ENCODE measurements at places on chromosomes 3 and 15. TPM values are rescaled to one million over a fixed set of nuclear protein-coding genes. Genes with fewer than 3 reads are reported as not detected.

GRCh38 chr3:41116851-41117250 is 82.5 kb upstream of the CTNNB1 start:
- H3K4me3 ChIP-seq = no peak overlapping the region
- peaks cover 11% of the 10 kb centered on the region for H3K4me1 ChIP-seq

GRCh38 chr3:143266927-143267326 is 147.4 kb downstream of the CHST2 start:
- no peak overlapping the region for H3K4me3 ChIP-seq
- H3K36me3 ChIP-seq = no peaks in the 10 kb centered on the region
- H3K4me1 ChIP-seq = no peaks in the 10 kb centered on the region
- H3K27me3 ChIP-seq = no peaks in the 10 kb centered on the region
- no peak for DNase-seq
- H3K27ac ChIP-seq = no peak overlapping the region

DNA sequence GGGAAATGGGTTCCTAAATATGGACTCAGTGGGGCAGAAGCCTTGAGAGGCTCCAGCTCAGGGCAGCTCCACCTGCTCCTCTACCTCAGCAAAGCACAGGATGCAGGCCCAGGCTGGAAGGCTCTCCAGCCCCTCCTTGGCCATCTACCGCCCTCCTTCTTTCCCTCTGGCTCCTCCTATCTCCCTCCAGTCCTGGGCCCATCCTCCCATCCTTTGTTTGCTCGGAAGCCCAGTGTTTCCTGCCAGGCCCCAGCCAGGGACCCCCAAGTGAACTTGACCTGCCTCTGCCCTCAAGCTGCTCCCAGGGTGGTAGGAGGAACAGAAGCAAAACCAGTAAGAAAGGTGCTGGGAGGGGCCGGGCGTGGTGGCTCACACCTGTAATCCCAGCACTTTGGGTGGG is 20.1 kb downstream of the MAPKAPK3 start:
- no peak overlapping the region for H3K27ac ChIP-seq
- no peak for DNase-seq
- H3K36me3 ChIP-seq = peaks cover 27% of the 10 kb centered on the region
- 0 out of 3 replicates have a peak, but pooled peaks cover 6% of the 10 kb centered on the region for H3K4me1 ChIP-seq
- H3K4me3 ChIP-seq = no peak overlapping the region
- H3K27me3 ChIP-seq = no peaks in the 10 kb centered on the region

- H3K36me3 ChIP-seq = no peaks in the 10 kb centered on the region
- H3K4me3 ChIP-seq = no peak overlapping the region
- H3K4me1 ChIP-seq = no peaks in the 10 kb centered on the region
- DNase-seq = no peak
Observed at GRCh38 chr3:98504539-98504938, 7.1 kb downstream of the OR5K2 start.

GRCh38 chr15:40927873-40928806 is 1.0 kb upstream of the DLL4 start:
- peak; percentile 78 for DNase-seq
- no peaks in the 10 kb centered on the region for H3K27me3 ChIP-seq
- H3K36me3 ChIP-seq = no peaks in the 10 kb centered on the region

DNA sequence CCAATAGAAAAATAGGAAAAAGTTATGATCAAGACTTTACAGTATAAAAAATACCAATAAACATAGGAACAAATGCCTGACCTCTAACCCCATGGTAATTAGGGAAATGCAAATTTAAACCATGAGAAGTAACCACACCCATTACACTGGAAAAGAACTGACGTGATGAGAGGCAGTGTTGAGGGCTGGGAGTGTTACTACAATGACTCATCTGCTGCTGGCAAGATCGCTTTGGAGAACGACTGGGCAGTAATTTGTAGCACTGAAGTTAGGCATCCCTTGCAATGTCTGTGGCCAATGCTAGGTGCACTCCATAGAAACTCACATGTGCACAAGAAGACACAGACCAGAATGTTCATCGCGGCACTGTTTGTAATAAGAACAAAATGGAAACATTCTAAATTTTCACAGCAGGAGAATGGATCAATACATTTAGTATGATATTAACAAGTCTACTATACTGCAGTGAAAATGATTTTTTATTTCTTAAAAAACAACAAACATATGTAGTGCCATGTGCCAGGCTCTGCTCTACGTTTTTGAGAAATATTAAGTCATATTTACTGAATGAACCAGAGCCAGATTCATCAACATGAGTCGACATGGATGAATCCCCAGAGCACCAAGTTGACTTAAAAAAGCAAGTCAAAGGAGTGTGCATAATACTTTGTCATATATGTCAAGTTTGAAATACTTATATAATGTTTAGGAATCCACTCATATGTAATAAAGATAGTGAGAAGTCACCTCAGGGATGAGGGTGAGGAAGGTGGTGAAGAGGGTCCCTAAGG is 37.6 kb upstream of the EPHB3 start:
- H3K27me3 ChIP-seq = peaks cover 27% of the 10 kb centered on the region
- H3K27ac ChIP-seq = no peak overlapping the region
- H3K4me1 ChIP-seq = no peaks in the 10 kb centered on the region
- H3K36me3 ChIP-seq = no peaks in the 10 kb centered on the region
- DNase-seq = peak; percentile 26

- no peaks in the 10 kb centered on the region for H3K36me3 ChIP-seq
- DNase-seq = no peak
- H3K27ac ChIP-seq = no peak overlapping the region
- peaks cover 10% of the 10 kb centered on the region for H3K27me3 ChIP-seq
Observed at GRCh38 chr15:62444104-62445022, 279.3 kb upstream of the C2CD4B start.

DNA sequence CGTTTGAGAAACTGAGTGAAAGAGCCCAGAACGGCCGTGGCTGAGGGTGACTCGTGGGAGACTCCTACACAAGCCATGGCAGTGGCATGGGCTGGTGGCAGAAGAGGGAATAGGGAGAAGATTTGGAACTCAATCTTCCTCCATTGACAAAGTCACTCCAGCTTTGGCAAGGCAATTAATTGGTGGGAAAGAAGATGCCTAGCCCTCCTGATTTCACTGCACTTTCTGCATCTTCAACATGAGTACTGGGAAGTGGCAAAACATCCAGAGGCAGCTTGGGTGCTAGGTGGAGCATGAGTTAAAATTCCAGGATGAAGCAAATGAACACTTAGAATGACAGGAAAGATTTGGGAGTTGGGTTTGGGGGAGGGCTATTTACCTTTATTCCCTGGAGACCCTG is 1.4 kb upstream of the TGFBR2 start:
- no peaks in the 10 kb centered on the region for H3K27me3 ChIP-seq
- no peak overlapping the region for H3K27ac ChIP-seq
- no peaks in the 10 kb centered on the region for H3K36me3 ChIP-seq
- DNase-seq = no peak
- H3K4me1 ChIP-seq = peaks cover 10% of the 10 kb centered on the region
- no peak overlapping the region for H3K4me3 ChIP-seq

- no peak overlapping the region for H3K27ac ChIP-seq
- no peaks in the 10 kb centered on the region for H3K27me3 ChIP-seq
- H3K36me3 ChIP-seq = peaks cover 6% of the 10 kb centered on the region
- no peak for DNase-seq
- H3K4me3 ChIP-seq = no peak overlapping the region
Observed at GRCh38 chr15:63067976-63068743, 25.6 kb downstream of the TPM1 start.

GRCh38 chr3:100966807-100967206 is 26.4 kb downstream of the ABI3BP start:
- DNase-seq = no peak
- H3K27me3 ChIP-seq = no peaks in the 10 kb centered on the region
- no peaks in the 10 kb centered on the region for H3K36me3 ChIP-seq
- H3K4me1 ChIP-seq = no peaks in the 10 kb centered on the region
- no peak overlapping the region for H3K27ac ChIP-seq
- H3K4me3 ChIP-seq = no peak overlapping the region

- no peak overlapping the region for H3K27ac ChIP-seq
- no peaks in the 10 kb centered on the region for H3K36me3 ChIP-seq
- H3K4me3 ChIP-seq = no peak overlapping the region
- no peaks in the 10 kb centered on the region for H3K27me3 ChIP-seq
Observed at GRCh38 chr15:74378848-74379247, 11.4 kb upstream of the CYP11A1 start.

- no peaks in the 10 kb centered on the region for H3K36me3 ChIP-seq
- no peak overlapping the region for H3K4me3 ChIP-seq
- no peaks in the 10 kb centered on the region for H3K4me1 ChIP-seq
- DNase-seq = no peak
Observed at GRCh38 chr15:74251131-74251811, 15.1 kb downstream of the CCDC33 start.

SLC6A11 gene
- polyA plus RNA-seq = not detected

IL17RD gene
- not detected for polyA plus RNA-seq

PYGO1 gene
- polyA plus RNA-seq = 0.01 TPM

LSAMP gene
- not detected for polyA plus RNA-seq

ZNF148 gene
- 3.2 TPM for polyA plus RNA-seq
